ENCODE measurements at places on chromosomes 7 and 10.

DNA sequence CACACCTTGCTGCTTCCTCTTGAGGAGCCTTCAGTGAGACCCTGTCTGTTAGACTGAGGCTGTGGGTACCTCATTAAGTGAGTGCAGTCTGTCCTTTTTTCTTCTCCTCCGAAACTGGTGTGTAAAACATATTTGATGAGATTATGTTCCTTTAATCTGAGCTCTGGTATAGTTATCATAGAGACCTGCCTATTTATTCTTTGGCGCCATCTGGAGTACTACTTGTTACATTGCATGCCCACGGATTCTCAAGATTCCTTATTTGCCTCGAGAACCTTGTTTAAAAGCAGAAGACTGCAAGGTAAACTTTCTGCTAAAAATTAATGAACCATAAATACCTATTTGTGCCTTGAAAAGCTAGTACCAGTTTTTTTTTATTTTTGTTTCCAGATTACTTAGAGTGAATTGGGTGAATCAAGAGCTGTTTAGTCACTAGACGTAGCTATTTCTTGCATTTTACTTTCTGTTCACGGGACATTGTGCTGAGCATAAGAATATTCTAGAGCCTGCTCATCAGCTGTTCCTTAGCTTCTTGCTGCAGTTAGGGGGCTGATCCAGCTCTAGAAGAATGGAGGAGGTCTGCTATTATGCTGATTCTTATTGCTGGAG, 16.9 kb upstream of the STMP1 start:
- DNase-seq: peak; percentile 62

DNA sequence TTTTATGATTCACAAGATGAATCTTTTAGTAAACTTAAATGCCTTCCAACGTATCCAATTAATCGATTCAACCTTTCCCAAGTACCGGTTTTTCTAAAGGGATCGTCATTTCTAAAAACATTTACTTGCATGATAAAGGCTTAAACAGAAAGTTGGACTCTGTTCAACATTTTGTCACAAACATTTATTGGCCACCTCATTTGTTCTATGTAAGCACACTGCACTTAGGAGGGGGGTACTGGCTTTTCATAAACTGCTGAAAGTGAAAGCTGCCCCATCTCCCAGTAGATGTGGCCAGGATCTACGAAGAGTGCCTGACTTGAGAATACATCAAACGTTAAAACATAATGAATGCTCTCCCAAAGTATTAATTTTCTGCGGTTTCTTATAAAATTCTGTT, 37.3 kb upstream of the LAMB4 start:
- DNase-seq: peak; percentile 11

- peak; percentile 58 for DNase-seq
Measured at GRCh38 chr7:46713868-46714596, 793.0 kb upstream of the IGFBP3 start.

DNA sequence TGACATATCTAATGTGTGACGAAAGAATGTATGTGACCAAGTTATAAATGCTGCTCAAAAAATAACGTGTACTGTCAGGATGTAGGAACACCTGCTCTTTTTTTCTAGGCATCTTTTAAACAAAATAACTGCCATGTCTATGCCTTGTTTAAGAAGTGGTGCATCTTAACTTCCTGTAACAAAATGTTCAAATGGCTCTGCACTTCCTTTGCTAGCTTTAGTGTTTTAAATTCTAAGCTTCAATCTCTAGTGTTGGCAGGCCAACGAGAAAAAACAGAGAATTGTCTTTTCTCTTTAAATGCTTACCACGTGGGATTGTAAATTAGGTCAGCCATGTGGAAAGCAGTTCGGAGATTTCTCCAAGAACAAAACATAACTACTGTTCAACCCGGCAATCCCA, 14.6 kb upstream of the PDSS1 start:
- DNase-seq: no peak

DNA sequence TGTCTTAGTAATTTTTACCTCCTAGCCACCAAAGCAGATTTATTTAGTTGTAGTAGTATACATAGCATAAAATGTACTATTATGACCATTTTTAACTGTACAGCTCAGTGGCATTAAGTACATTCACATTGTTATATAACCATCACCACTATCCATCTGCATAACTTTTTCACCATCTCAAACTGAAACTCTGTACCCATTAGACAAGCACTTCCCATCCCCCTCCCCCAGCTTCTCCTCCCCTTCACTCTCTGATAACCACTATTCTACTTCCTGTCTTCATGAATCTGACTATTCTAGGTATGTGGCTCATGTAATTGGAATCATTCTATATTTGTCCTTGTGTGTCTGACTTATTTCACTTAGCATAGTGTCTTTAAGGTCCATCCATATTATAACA, 71.9 kb downstream of the MRPL32 start:
- DNase-seq: peak; percentile 44

GRCh38 chr7:34081935-34082334, 176.6 kb downstream of the BMPER start:
- peak; percentile 26 for DNase-seq

DNA sequence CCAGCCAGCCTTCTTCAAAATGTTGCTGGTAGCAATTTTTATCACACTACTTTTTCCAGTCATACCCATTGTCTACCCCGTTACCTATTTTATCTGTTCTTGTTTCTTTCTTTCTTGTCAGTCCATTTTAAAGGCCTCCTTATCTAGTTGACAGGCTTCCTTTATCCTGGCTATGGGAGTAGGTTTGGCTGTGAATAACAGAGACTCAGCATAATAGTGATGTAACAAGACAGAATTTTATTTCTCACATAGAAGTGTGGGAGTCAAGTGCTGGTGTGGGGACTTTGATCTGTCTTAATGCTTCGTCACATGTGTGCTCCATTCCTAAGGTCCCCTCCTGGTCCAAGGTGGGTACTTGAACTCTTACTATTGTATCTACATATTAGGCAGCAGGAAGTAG, 283.6 kb downstream of the EXOC4 start:
- no peak for DNase-seq

- DNase-seq: no peak
Measured at GRCh38 chr7:148058753-148059152, 531.8 kb upstream of the C7orf33 start.

DNA sequence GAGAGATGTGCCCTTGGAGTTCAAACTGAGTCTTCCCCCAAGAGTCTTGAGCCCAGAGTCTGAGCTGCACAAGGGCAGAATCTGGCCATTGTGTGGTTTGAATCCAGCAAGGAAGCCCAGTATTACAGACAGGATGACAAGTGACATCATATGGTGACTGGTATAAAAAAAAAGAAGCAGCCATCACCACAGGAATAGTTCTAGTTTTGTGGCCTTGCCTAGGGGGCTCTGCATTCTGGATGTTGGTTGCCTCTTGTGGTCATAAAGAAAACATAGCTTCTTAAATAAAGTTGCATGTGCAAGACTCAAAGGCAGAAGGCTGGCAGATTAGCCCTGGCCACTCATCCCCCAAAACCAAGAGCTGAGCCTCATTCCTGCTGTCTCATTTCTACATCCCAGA, 16.8 kb upstream of the LRRC72 start:
- DNase-seq: peak; percentile 4

DNA sequence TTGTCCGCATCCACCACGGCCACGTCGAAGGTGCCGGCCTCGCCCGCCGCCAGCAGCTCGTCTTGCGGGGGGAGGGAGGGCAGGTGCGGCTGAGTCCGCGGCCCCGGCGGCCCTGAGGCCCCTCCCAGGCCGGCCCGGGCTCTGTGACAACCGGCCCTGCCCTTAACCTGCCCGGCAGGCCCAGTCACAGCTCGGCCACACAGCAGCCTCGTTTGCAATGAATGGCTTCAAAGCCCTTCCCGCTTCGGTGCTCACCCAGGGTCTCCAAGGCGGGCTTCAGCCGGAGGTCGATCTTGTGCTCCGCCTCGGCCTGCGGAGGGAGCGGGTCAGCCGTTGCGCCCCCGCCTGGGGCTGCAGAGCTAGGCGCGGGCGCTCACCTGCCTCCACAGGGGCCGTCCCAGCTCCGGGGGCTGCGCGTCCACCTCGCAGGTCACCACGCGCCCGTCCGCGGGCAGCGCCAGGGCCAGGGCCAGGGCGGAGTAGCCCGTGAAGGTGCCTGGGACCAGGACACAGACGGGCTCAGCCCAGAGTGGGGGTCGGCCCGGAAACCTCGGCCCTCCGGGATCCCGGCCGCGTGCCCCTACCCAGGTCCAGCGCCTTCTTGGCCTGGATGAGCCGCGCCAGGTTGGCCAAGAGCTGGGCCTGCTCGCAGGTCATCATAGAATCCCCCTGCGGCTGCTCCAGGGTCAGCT, 928 bp downstream of the COMTD1 start:
- no peak for DNase-seq

GRCh38 chr10:116836902-116837523, 12.3 kb upstream of the ENO4 start:
- peak; percentile 25 for DNase-seq

- no peak for DNase-seq
Measured at GRCh38 chr7:50766106-50766848, 16.4 kb downstream of the GRB10 start.

All from EH (cell line).